Skin of body (tissue), 3 donors: ENCODE measurements at places on chromosomes 5 and 9. TPM values are rescaled to one million over a fixed set of nuclear protein-coding genes. Genes with fewer than 3 reads are reported as not detected.

DNA sequence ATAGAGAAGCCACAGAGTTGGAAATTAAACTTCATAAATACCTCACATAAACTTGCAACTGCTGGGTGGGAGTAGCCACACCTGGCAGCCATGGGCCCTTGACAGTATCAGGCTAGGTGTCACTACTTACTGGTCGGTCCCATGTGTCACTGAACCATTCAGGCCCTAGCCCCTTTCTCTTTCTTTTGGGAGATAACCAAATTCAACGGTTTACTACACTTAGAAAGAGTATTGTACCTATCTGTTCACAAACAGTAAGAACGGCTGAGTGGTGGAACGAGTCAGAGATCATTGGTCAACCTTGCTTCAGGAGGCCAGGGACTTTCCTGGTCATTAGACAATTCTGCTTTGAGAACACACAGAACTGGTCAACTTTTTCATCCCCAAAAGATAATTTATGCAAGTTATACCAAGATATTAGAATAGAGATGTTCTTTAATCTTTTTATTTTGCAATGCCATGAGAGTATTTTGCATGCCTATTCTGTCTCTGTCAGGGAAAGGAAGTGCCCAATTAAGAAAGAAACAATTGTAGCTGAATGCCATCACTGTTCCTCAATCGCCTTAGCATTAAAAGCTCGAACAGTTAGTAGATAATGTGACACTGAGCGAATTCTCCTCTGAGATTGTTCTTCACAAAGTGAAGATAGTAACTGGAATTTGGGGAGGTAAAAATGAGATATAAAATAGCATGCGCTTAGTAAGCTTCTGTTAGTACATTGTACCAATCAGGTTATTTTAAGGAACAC, 50.9 kb downstream of the GOLPH3 start:
- no peak for DNase-seq

Gene CDKN2B
- total RNA-seq = 10.3 TPM

GRCh38 chr5:177366528-177367322, 9.0 kb downstream of the RGS14 start:
- peak; percentile 82 for DNase-seq

DNA sequence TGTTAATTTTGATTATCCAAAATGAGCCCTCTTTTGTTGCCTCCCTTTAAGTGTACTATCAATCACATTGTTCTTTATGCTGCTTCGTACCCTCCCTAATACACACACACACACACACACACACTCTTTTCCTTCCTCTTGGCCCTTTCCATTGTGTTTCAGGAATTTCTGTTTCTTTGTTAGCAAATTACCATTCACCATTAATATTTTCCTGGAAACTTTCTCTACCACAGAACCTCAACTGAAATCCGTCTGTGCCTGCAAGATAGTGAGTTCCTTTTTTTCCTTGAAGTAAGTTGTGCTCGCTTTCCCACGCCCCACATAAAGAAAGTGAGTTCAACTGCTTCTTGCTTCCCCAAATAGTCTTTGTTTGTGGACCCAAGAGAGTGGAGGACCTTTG, 61.8 kb downstream of the SMIM15 start:
- DNase-seq = no peak

Gene ARSI
- 2.6 TPM for total RNA-seq

- no peak for DNase-seq
Observed at GRCh38 chr9:121926351-121926801, 166.7 kb downstream of the TTLL11 start.

- no peak for DNase-seq
Observed at GRCh38 chr5:72558046-72558336, 50.8 kb upstream of the ZNF366 start.

DNA sequence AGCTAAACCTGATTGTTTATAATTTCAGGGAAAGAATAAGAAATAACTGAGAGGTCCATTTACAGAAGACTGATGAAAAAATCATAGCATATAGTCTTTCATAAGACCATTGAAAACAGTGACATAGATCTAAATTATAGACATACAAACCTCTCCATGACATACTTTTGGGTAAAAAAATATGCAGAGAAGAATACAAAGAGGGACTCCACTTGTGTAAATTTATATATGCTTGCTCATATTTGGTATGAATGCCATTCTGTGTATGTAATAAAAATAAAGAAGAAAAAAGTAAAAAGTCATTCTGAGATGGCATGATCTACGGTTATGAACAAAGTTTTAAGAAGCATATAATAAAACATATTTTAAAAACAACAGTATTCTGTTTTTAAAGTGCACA, 310.7 kb downstream of the ASTN2 start:
- DNase-seq = no peak

- DNase-seq = no peak
Observed at GRCh38 chr5:136605638-136606037, 240.3 kb upstream of the TRPC7 start.

DNA sequence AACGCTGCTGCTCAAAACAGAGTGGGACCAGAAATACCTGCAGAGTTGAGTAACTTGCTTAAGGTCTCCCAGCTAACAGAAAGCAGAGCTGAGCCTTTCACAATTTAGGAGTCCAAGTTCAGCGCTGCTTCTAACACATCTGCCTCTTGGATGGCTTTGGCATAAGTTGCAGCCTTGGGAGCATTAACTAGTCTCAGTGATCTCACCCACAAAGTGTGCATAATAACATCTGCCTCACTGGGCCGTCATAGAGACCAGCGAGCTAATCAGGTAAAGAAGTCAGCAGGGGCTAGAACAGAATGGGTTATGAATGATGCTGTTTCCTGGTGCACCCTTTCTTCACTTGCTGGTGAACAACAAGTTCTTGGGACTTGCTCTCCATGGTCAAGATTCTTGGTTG, 36.5 kb downstream of the WWC1 start:
- DNase-seq = peak; percentile 49
